ENCODE measurements at places on chromosomes 2 and 18.

DNA sequence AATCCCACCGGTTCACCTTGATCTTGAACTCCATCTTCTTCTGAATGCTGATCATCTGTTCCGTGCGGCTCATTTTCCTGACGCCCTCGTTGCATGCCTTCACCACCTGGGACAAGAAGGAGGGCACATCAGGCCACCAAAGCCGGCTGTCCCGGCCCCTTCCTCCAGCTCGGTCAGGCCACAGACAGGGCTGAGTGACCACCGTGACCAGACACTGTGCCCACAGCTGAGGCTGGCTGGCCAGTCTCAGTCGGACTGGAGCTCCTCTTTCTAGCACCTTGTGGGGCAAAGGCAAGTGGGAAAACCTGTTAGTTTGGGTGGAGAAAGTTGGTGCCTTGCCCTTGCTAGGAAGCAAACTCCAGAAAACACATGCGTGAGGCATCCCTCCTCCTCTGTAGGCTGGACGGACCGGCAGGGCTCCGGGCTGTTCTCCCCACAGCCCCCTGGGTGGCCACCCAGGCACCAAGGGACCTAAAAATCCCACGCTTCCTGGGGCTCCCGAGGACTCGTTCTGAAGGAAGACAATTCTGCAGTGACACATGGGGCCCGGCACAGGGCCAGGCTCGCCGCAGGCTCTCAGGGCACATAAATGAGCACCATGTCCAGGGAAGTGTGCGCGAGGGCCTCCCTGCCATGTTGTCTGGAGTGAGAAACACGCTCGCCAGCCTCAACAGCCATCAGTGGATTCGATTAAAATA is 15.3 kb downstream of the SNORC start:
- DNase-seq = peak; percentile 35

DNA sequence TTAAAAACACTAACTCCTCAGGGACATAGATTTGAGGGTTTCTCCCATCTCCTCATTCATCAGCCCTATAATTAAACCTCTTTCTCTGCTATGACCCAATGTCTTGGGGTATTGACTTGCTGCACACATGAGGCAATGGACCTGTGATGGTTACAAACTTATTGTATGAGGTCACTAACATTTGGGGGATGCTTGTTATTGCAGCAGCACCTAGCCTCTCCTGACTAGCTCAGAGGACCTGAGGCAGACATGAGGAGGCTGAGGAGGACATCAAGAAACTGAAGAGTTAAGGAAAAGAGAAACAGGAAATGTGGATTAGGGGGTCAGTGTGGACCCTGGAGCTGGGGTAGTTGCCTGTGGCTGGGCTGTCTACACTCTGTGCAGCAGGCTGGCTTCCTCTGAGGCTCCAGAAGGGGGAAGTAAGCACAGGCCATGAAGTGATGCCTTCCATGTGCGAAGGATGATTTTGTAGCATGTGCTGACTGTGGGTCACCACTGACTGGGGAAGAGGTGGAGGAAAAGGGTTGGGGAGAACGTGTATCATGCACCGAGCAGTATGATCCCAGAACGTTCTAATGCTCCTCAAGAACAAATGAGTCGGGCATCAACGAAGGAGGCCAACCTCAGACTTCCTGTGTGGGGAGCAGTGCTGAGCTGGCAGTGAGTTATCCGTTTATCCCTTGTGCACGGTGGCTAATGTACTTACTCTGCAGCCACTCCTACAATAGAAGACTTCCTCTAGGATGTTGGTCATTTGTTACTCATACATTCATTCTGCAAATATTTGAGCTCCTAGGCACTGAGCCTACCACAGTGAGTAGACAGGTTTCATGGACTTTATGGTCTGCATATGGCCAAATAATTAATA is 42.1 kb upstream of the RFX8 start:
- DNase-seq = no peak

DNA sequence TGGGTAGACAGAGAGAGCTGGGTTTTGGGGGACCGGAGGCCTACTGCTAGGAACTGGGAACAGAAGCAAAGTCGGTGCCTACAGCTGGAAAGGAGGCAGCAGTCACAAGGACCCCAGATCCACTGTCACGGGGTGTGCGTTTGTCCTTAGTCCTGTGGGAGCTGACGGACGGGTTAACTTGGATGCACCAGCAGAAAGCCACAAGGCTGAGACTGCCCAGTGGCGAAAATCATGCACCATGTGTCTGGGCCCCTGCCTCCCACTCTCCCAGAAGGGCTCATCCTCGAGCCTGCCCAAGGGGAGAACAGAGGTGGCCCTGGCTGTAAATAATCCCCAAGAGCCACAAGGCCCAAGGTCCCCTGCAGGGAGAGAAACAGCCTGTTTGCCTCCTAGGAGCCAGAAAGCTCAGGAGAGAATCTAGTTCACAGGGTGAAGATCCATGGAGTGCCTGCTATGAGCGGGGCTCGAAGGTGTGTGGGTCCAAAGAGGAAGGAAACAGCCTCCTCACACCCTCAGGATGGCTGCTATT is 11.7 kb upstream of the RALB start:
- DNase-seq = no peak

DNA sequence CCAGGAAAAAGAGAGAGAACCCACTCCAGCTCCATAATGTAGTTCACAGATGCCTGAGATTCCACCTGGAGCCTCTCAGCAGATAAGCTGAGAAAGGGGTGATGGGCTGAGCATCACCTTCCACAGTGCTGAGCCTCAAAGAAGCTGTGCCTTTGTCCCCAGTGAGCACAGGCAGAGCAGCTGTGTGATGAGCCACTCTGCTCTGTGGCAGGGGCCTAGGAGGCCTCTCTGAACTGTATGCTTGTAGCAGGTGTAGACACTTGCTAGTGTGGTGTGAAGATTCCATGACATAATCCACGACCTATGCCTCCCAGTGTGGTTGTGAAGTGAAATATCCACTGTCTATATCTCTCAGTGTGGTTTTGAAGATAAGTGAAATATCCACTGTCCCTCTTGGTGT is 70.4 kb upstream of the MGAT4A start:
- no peak for DNase-seq

DNA sequence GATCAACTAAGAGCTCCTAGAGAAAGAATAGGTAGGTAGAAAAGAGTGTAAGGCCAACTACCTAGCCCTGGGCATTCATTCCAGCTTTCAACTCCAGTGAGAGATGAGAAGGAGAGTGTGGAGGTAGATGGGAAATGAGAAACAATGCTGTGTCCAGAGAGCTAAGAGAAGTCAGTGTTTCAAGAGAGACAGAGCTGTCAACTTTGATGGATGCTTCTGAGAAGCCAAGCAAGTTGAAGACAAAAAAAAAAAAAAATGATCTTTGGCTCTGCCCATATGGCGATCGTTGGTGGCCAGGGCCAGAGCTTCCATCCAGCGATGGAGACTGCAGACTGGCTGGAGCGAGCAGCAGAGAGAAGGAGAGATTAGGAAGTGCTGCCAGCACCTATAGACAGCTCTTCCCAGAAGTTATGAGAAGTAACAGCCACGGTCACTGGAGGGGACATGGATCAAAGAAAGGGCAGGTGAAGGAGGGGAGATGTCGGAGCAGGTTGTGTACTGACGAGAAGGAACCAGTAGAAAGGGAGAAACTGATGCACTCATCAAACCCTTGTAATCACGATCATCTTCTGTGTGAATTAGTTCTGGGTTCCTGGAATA is 112.4 kb upstream of the PPP1CB start:
- DNase-seq = no peak
